Activated CD8-positive, alpha-beta memory T cell treated with anti-CD3 and anti-CD28 coated beads for 1 hour (primary cell): ENCODE measurements at places on chromosomes 3 and 15.

DNA sequence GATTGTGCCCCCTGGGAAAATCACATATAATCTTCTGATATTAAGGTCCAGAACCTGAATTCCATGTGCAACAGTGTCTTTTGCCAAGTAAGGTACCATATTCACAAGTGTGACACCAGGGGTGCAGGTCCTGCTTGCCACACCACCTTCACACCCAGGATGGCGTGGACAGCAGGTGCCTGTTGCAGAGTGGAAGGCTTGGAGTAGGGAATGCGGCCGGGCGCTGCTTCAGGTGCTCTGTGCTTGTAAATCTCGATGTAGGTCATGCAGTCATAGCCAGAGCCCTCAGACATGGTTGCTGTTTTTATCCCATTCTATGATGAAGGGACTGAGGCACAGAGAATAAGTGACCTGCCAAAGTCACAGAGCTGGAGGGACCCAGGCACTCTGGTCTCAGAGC is 34.5 kb upstream of the GABRG3 start:
- no peak for DNase-seq

- no peak for DNase-seq
Measured at GRCh38 chr15:37096558-37097143, 3.7 kb downstream of the MEIS2 start.

DNA sequence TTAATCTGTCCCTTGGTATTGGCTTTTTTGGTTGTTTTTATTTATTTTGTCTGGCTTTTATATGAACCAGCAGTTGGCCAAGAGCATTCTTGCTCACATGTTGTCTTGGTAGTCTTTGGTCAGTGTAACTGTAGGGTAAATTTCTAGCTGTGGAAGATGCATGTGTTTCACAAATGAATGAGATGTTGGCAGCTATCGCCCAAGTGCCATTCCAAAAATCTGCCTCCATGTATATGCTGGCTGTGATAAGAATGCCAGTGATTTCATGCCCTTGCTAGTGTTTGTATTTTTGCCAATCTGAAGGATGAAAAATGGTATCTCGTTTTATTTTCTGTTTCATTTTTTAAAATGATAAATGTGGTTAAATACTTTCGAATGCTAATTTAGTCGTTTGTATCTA is 50.1 kb downstream of the TLNRD1 start:
- no peak for DNase-seq

- DNase-seq: no peak
Measured at GRCh38 chr15:50261981-50262380, 3.5 kb downstream of the HDC start.

DNA sequence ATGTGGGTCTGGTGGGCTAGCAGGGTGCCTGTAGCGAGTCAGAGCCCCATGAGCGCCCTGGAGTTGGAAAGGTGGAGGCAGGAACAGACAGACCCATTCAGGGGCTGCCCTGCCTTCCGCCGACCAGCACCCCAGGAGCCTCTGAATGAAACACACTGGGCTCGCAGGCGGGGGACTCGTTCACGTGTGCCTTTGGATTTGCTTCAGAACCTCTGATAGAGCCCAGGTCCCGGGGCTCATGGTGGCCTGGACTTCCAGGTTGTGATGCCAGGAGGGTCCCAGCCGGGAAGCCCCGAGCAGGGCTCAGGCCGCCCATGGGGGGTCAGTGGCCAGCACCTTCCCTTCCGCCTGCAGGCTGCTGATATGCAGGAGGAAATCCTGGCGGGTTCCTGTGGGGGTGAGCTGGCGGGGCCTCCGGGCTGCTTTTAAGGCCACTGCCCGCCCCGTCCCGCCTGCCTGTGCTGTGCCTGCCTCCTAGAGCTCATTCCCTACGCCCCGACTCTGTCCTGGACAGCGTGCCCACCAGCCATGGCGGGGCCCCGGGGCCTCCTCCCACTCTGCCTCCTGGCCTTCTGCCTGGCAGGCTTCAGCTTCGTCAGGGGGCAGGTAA is at the start of gene STAB1:
STAB1 (plus strand) TSS at position 453 of the 610 bp plus-strand sequence; CDS start at position 529, 76 bp downstream.
- no peak for DNase-seq

GRCh38 chr3:46656778-46657556 is 36.5 kb downstream of the ALS2CL start:
- no peak for DNase-seq

DNA sequence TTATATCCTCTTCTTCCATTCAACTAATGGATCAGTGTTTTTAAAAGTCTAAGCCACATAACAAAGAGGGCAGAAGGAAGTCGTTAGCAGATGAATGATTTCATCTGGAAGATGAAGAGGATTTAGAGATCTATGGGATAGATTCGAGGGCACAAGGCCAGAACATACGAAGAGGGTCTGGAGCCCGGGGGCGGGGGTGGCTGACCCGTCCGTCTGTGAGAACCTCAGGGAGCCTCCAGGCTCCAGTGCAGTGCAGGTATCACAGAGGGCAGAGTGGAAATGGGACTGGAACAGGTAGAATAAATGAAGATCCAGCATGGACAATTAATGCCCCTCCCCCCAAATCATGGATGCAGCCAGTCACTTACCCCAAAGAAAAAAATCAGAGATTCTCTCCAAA is 1.5 kb upstream of the GOLGA8B start:
- DNase-seq: no peak

GRCh38 chr15:89656116-89656815 is 999 bp upstream of the KIF7 start:
- DNase-seq: no peak

DNA sequence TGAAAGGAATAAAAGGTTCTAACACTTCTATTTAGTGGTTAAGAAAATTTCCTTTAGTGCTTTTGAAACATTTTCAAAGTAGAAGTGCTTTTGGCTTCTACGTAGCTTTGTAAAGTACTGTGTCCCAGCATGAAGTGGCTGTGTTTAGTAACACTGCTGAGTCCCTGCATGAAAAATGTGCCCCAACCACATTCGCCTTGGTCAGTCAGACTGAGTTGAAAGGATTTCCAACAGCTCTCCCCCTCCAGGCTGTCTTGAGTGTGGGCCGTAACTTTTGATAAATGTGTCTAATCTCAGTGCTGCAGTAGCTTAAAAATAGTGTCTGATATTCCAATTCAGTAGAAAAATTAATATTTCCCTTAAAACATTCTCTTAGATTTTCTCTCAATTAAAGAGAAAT is 115.0 kb downstream of the NR1D2 start:
- DNase-seq: no peak

DNA sequence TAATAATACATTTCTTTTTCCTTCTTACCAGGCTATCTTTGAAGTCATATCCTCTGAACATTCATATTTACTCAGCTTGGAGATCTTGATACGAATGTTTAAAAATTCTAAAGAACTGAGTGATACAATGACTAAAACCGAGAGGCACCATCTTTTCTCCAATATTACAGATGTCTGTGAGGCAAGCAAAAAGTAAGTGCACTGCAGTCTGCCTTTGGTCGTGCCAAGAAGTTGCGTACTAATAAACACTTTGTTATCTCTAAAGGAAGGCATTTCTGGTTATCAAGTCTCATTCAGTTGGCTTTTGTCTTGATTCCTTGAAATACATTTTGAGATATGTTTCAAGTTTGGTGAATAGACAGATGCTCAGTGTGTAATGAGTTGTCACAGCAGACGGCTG is 31.6 kb downstream of the ARHGEF26 start:
- no peak for DNase-seq

DNA sequence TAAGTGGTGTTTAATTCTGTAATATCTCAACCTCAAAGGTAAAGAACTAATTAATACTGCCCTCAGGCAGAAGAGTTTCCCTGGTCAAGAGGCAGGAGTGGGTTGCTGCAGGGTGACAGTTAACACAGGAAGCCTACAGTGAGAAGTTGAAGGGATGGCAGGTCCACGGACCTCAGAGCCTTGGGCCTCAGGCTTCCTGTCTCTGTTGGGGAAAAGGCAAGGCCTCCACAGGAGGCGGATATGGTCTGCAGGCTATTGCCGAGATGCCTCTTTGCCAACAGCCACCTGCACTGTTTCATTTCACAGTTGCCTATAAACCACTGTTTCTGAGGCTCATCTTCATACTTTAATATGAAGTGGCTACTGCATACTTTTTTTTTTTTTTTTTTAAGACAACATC is 33.3 kb upstream of the RPN1 start:
- no peak for DNase-seq
